Naive thymus-derived CD4-positive, alpha-beta T cell (primary cell): ENCODE measurements at places on chromosomes 13 and 19.

DNA sequence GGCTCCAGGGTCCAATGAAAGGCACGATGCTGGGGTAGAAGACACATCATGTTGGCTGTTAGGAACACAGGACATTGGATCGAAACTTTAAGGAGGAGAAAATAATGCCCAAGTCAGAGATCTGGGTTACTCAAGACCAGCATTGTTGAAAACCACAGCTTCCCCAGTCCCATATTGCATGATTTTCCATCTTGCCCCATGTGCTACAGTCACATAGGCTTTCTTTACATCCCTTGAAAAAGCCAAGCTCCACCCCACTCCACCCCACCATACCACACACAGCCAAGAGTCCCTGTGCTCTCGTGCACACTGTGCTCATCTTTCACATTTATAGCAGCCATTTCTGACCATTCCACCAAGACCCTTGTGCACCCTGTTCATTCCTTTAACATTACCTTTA is 636.2 kb downstream of the DIAPH3 start:
- no peak for DNase-seq

GRCh38 chr19:14418856-14419105 is 360 bp downstream of the DDX39A start:
- no peak for DNase-seq

- DNase-seq = peak; percentile 16
Observed at GRCh38 chr13:74316547-74316946, 182.3 kb upstream of the KLF12 start.

DNA sequence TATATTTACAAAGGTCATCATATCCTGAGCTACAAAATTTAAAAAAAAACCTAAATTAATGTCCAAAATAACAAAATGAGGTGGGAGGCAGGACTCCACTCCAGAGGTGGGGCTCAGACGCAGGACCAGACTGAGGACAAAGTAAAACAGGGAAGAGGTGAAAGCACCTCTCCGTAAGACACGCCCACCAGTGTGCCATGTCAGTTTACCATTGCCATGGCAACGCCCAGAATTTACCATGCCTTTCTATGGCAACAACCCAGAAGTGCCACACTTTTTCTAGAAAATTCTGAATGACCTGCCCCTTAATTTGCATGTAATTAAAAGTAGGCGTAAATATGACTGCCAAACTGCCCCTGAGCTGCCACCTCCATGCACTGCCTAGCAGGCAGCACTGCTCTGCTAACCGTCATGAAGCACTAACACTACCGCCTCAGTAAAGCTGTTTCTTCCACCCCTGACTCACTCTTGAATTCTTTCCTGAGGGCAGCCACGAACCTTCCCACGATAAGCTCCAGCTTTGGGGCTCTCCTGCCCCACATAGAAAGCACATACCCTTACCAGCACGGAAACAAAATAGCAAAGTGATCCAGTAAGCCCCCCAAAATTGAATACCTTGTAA is 22.3 kb upstream of the PDCD5 start:
- no peak for DNase-seq

- DNase-seq = no peak
Observed at GRCh38 chr13:72303941-72304746, 423.3 kb downstream of the MZT1 start.

DNA sequence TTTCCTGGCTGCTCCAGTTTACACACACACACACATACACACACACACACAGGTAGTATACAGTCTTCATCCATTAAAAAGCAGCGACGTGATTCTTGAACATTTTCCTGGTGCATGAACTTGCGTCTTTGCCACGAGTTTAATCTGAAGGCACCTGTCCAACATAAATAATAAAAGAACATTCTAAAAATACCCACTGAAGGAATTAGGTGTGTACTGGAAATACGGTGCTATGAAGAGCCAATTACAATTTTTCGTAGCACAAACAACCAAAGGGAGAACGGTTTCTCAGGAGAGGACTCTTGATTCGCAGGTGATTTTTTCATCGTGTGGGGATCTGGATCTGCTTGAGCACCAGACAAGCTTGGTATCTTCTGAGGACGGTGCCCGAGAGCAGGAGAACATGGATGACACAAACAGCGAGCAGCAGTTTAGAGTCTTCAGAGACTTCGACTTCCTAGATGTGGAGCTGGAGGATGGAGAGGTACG is 61.2 kb downstream of the ZAR1L start:
- no peak for DNase-seq

GRCh38 chr19:38385804-38386257 is 2.0 kb downstream of the GGN start:
- no peak for DNase-seq

DNA sequence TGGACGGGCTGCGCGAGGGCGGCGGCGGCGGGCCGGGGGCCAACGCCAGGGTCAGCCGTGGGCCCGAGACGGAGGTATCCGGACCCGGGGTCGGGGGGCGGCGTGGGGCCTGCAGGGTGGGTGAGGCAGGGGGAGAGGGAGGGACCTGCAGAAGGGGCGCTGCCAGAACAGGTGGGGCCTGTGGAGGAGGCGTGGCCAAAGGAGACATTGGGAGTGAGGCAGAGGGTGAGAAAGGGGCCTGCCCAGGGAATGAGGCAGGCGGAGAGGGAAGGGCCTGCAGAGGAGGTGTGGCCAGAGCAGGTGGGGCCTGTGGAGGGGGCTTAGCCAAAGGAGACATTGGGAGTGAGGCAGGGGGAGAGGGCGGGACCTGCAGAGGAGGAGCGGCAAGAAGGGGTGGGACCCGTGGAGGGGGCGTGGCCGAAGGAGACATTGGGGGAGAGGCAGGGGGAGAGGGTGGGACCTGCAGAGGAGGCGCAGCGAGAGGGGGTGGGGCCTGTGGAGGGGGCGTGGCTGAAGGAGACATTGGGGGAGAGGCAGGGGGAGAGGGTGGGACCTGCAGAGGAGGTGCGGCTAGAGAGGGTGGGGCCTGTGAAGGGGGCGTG is 4.2 kb downstream of the PRR36 start:
- DNase-seq = no peak

DNA sequence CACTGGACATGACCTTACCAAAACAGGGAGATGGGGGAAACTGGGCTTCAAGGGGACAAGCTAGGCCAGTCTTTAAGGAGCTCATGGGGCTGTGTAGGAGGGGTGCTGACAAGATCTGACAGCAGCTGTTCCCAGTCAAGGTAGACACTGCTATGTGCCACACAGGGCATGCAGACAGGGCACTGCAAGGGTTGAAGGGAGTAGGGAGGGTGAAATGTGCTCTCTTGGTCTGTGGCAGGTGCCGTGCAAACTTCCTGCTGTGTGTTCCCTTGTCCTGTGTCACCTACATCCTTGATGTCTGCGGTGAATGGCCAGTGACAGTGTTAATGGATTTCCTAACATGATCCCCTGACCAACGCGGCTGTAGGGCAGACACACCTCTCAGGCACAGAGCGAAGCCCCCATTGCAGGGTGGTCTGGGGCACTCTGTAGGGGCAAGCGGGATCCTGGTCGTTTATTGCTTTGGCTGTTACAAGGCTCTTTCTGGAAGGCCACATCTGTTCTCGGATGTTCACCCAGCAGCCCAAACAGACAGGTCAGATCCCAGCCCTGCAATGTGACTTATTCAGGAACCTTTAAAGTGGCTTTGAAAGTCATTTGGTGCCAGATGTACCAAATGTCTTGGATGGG is 199.5 kb upstream of the ZNF536 start:
- DNase-seq = no peak

DNA sequence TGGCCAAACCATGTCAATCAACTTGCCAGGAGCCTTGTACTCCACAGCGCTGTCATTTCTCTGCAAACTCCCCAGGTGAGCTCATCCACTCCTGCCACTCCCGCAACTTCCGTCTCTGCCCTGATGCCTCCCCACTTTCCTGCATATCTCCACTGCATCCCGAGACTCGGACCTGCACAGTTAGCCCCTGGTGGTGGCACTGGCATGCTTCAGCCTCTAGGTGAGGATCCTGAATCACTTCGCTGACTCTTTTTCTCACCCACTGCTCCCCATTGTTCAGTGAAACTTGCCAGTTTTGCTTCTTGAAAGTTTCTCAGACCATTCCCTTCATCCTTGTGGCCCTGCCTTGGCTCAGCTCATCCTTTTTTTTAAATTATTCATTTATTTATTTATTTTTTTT is 3.4 kb upstream of the CTU1 start:
- no peak for DNase-seq

- no peak for DNase-seq
Observed at GRCh38 chr19:46402725-46403124, 10.6 kb downstream of the CCDC8 start.

DNA sequence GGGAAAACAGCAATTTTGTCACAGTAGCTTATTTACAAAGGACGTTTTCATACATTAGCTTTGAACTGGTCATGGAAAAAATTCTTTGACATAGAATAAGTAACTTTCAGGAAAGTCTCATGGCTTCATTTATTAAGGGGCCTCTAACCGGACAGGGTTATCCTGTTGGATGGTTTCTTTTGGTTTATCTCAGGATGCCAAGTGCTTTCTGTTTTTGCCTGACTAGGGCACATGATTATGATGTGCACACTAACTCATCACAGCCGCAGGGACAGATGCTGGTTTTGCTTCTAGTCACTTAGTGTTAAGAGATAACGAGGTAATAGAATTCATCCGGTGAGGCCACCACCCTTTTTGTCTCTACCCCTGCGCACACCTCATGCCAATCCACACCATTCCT is 53.0 kb downstream of the TGDS start:
- no peak for DNase-seq

GRCh38 chr19:18279516-18280246 is 1.7 kb downstream of the JUND start:
- DNase-seq = peak; percentile 96
